ENCODE measurements at places on chromosomes 1 and 21. TPM values are rescaled to one million over a fixed set of nuclear protein-coding genes. Genes with fewer than 3 reads are reported as not detected.

SLC45A3 gene
- total RNA-seq: 14.0 TPM

PALMD gene
- 0.36 TPM for total RNA-seq

LAPTM5 gene
- 1.5 TPM for total RNA-seq

GRCh38 chr1:20992322-20993056, 184.2 kb downstream of the EIF4G3 start:
- no peak overlapping the region for H3K27ac ChIP-seq
- peaks cover 24% of the 10 kb centered on the region for H3K4me1 ChIP-seq
- no peaks in the 10 kb centered on the region for H3K36me3 ChIP-seq
- no peak overlapping the region for H3K4me3 ChIP-seq

- H3K36me3 ChIP-seq: no peaks in the 10 kb centered on the region
- no peak for DNase-seq
- no peaks in the 10 kb centered on the region for H3K27me3 ChIP-seq
- H3K4me1 ChIP-seq: no peaks in the 10 kb centered on the region
- H3K27ac ChIP-seq: no peak overlapping the region
Observed at GRCh38 chr1:99327357-99327756, 63.1 kb downstream of the PLPPR4 start.

DNA sequence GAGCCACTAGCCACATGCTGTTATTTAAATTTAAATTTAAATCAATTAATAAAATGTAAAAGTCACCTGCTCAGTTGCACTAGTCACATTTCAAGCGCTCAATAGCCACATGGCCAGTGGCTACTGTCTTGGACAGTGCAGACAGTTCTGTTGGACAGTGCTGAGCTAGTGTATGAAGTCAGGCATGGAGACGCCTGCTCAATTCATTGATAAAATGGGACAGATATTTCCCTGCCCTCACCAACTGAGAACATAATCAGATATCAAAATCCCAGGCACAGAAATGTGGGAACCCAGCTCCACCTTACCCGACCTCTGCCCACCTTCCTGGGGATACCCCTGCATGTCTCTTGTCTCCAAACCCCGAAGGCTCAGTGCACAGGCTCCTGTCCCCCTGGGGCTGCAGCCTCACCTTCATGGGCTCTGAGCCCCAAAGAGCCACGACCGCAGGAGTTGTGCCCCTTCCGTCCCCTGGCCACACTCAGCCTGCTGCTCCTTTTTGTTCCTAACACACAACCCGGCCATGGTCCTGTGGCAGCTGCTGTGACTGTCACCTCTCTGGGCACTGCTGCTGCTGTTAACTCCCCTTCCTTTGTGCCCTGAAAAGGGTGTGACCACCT, 63.5 kb downstream of the TCP10L start:
- H3K36me3 ChIP-seq: no peaks in the 10 kb centered on the region
- no peaks in the 10 kb centered on the region for H3K27me3 ChIP-seq
- H3K4me3 ChIP-seq: no peak overlapping the region
- H3K27ac ChIP-seq: no peak overlapping the region
